A549 (cell line): ENCODE measurements at places on chromosomes 3 and 15. TPM values are rescaled to one million over a fixed set of nuclear protein-coding genes. Genes with fewer than 3 reads are reported as not detected.

DNA sequence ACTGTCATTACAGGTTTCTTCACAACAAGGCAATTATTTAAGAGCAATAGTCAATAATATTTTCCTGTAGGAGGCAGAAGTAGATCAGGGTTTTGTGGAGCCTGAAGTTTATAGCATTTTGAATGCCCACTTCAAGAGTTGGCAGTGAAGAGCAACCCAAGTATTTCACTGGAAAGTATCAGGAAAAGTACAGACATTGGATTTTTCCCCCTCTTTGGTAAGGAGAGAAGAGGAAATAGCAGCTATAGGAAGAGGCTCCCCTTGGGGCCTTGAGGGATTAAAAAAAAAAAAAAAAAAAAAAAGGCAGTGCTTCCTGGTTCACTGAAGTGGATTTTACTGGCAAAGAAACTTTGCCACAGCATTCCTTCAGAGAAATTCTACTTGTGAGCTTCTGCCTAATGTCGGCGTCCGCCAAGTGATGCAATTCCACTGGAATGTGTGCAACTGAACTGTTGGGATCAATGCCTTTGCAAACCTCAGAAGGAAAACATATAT lies 5.7 kb upstream of the CNTN6 start:
- DNase-seq = no peak

- DNase-seq = peak; percentile 77
These were observed 2.6 kb upstream of the PLOD2 start for GRCh38 chr3:146163584-146163983.

GRCh38 chr3:157127268-157127667 lies 32.7 kb downstream of the CCNL1 start:
- no peak for DNase-seq

The CHCHD6 gene
- polyA plus RNA-seq = 18.1 to 18.9 TPM (median 18.3 TPM) in 3 replicates

The AGBL1 gene
- polyA plus RNA-seq = not detected in 3 replicates

The MYO5C gene
- 6.2 to 7.1 TPM (median 6.7 TPM) in 3 replicates for polyA plus RNA-seq

The DUOXA2 gene
- polyA plus RNA-seq = not detected in 3 replicates

The PIF1 gene
- polyA plus RNA-seq = 24.9 to 25.4 TPM (median 25.3 TPM) in 3 replicates

GRCh38 chr3:31999907-32000439 lies 18.4 kb downstream of the ZNF860 start:
- DNase-seq = no peak

GRCh38 chr3:161171639-161172552 lies 49.2 kb upstream of the NMD3 start:
- DNase-seq = no peak

The ASB14 gene
- 0.03 TPM in 1 of 3 replicates, not detected in the others for polyA plus RNA-seq

The GABRR3 gene
- not detected in 3 replicates for polyA plus RNA-seq

The TAGLN3 gene
- polyA plus RNA-seq = not detected in 3 replicates

DNA sequence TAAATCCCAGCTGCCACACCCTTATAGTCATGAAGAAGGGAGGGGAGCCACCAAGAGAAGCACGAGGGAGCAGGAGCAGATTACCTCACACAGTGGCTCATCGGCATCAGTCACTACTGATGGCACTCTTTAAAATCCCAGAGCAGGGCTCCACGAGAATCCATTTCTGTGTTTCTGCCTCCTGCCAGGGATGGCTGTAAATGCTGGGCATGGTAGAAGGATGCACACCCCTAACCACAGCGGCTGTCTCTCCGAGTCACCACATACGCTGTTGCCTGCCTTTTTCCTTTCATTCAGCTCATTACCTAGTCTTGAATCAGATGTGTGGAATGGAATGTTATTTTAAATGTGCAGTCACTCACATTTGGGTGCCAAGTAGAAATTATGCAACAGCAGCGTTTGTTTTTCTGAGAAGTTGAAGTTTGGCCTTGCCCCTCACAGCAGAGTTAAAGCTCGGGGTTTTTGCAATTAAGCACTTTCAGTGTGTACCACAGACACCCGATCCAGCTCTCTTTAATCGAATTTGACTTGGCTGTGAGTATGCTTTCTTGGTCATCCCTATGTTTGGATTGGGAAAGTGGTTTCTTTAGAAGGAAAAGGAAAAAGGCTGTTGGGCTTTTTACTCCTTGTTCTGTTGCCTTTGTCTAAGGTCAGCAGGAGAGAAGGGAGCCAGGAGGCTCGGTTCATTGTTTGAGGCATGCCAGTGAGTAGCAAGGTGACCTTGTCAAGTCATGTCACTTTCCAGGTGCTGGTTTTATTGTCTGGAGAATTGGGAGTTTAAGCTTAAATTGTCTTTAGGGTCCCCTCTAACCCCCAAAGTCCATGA lies 284.2 kb upstream of the TPM1 start:
- peak; percentile 41 for DNase-seq
